Activated naive CD4-positive, alpha-beta T cell (primary cell): ENCODE measurements at places on chromosomes 3 and 15.

DNA sequence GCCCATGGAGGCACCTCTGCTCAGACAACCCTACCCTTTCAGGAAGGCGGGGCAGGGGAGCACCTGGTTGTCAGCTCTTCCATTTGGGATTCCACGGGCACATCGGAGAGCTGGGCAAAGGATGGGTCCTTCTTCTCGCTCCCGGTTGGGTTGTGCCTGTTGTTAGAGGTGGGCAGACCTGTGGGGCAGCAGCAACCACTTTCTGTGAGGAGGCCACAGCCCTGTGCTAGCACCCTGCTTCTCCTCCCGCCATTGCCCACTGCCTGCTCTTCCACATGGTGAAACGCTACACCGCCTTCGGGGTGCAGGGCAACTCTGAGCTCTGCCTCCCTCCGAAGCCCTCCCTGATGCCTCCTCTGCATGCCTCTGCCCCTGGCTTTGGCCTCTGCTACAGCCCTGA is 7.0 kb upstream of the HHATL start:
- no peak for DNase-seq

DNA sequence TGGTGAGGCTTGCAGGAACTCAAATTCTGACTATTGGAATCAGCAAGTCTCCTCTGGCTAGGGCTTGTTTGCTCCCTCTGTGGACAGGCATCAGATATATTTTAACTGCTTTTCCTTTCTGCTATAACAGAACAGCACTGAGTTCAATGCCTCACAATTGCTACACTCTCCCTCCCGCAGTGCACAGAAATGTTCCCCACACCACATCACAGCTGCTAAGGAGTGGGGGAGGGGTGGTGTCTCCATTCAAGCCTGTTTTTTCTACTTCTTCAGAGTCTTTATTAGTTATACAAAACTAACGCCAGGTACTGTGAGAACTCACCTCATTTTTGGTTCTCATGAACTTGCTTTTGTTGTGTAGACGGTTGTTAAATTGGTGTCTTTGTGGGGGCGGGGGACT is 68.5 kb downstream of the BCHE start:
- DNase-seq = no peak

DNA sequence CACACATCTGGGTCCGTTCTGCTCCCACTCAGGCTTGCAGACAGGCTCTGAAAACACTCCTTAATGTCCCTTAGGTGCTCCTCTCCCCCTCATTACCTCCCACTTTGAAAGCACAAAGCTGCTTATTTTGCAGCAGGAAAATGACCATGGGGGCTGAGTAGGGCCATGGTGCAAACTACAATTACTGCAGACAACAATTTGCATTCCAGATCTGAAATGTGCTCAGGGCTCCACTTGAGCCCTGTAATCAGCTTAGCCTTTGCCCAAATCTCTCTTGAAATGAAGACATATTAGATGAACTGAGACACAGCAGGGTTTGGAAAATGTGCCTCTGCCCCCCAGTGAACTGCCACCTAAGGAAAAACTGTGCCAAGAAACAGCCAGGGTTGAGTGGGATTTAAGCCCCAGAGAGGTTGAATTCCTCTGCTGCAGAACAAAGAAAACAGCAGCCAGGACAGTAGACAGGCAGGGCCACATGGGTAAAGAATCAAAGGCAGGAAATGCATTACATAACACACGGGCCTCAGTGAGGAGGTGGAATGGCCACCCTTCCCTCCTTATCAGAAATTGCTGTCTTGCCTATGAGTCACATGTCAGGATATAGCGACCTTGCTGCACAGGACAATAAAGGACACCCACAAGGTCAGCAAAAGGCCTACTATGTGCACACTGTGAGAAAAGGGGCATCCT is 126.8 kb upstream of the ARHGEF3 start:
- no peak for DNase-seq

GRCh38 chr3:98561727-98562521 is 30.1 kb downstream of the GPR15 start:
- DNase-seq = no peak

GRCh38 chr3:167872941-167873340 is 137.4 kb downstream of the SERPINI1 start:
- no peak for DNase-seq

- no peak for DNase-seq
Measured at GRCh38 chr15:99408236-99409096, 157.2 kb downstream of the LRRC28 start.

- no peak for DNase-seq
Measured at GRCh38 chr3:159447841-159448240, 540.8 kb upstream of the IL12A start.

DNA sequence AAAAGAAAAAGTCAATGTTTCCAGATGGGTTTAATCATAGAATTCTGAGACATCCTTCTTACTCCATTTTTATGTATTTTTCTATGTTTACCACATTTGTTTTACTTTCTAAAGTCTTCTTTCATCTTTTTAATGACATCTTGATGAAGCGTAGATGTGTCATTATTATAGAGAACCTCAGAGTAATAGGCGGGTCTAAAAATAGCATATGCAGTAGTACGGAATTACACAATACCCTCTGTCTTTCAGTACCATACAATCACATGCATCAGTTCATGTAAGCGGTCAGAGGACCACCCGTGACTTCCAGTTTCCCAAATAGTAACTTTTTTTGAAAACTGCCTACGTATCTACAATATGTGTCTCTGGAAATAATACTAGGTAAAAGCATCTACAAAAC is 224.0 kb downstream of the PLOD2 start:
- no peak for DNase-seq

GRCh38 chr15:69360642-69361041 is 53.5 kb upstream of the KIF23 start:
- no peak for DNase-seq

- no peak for DNase-seq
Measured at GRCh38 chr3:101131767-101132166, 138.5 kb upstream of the ABI3BP start.

DNA sequence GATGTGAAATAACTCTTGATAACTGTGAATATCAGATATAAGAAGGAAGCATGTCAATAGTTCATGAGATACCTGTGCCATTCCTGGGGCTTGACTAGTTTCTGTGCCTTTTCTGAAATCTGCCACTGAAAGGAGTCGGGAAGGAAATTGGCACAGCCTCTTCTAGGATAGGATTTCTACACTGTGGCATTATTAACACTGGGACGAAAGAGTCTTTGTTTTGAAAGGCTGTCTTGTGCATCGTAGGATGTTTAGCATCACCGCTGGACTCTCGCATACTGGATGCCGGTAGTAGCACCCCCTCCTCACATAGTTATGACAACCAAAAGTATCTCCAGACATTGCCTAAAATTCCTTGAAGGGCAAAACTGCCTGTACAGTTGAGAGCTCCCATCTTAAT is 77.9 kb upstream of the SAMMSON start:
- DNase-seq = no peak

GRCh38 chr3:188503647-188504046 is 349.7 kb downstream of the LPP start:
- no peak for DNase-seq

GRCh38 chr3:8278448-8278847 is 223.2 kb upstream of the LMCD1 start:
- no peak for DNase-seq

DNA sequence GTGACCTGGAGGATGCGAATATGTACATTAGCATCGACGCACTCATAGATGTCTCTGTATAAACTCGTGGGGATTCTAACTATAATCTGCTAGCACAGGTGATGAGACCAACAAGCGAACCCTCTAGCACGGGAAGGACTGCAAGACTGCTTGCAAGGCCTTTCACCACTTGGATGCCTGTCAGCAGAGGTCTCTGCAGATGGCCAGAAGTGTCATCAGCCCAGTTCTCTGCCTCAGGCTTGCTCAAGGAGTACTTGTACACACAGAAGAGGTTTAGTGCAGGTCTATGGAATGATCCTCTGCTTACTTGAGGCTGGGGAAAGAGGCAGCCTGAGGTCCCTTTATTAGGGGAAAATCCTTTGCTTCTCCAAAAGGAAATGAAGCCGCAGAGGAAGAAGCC is 48.1 kb downstream of the EDEM1 start:
- no peak for DNase-seq

GRCh38 chr3:191509078-191509477 is 48.1 kb downstream of the PYDC2 start:
- no peak for DNase-seq

- no peak for DNase-seq
Measured at GRCh38 chr3:158953131-158953530, 151.3 kb downstream of the MFSD1 start.

DNA sequence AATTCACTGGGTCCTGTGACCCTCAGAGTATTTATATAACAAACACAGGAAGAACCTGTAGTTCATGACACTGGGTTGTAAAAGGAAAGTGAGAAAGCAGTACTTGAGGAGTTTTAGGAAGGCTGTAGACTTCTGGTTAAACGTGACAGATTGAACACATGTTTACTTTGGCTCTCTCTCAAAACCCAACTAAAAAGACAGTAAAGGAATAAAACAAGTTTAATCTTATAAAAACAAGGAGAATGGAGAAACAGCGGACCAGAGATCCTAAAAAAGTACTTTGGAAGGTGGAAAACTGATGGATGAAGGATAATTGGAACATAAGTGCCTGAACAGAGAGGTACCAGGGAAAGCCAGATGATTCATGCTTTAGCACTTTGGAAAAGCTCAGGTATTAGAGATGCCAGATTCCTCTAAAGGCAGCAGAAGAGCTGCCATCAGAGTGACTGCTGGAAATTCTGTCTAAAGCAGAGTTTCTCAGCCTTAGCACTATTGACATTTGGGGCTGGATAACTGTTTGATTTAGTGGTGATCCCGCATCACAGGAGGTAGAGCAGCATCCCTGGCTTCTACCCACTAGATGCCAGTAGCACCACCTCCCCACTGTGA is 182.9 kb upstream of the RORA start:
- no peak for DNase-seq

GRCh38 chr3:128390867-128391266 is 75.8 kb downstream of the DNAJB8 start:
- no peak for DNase-seq

GRCh38 chr3:147554332-147554731 is 145.2 kb downstream of the ZIC1 start:
- DNase-seq = no peak

- no peak for DNase-seq
Measured at GRCh38 chr3:16906682-16907081, 21.9 kb downstream of the PLCL2 start.

GRCh38 chr3:157104928-157105652 is 54.9 kb downstream of the CCNL1 start:
- no peak for DNase-seq

GRCh38 chr3:173191611-173192010 is 50.6 kb upstream of the SPATA16 start:
- DNase-seq = no peak

GRCh38 chr3:87370007-87370406 is 93.6 kb upstream of the POU1F1 start:
- DNase-seq = no peak

DNA sequence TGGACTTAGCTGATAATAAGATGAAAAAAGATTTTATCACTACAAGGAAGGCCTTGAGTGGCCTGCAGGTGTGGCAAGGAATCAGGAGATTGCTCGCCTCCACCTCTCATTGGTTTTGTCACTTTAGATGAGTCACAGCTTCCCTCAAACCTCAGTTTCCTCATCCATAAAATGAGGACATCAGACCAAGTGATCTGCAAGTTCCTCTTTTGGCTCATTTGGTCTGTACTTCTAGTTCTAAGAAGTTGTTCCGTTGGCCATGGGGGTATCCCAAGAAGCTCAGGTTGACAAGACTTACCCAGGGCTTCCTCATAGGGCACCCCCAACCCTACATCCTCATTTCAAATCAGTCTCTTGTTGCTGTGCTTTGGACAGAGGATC is 254.1 kb downstream of the UACA start:
- DNase-seq = no peak

DNA sequence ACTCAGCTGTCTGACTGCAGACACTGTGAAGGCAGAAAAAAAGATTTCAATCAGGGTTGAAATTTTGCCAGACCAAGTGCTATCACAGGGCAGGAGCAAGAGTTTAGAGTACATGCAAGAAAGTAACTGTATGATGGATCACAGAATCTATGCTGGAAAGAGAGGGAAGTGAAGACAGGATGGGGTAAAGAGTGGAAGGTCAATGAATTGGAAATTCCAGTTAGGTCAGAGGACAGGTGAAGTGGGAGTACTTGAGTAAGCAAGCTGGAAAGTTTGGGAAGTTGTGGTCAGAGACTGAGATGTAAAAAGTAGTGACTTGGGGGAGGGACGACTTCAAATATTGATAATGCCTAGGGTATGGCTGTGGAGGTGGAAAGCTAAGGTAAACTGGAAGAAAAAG is 7.2 kb downstream of the SPG11 start:
- DNase-seq = no peak

DNA sequence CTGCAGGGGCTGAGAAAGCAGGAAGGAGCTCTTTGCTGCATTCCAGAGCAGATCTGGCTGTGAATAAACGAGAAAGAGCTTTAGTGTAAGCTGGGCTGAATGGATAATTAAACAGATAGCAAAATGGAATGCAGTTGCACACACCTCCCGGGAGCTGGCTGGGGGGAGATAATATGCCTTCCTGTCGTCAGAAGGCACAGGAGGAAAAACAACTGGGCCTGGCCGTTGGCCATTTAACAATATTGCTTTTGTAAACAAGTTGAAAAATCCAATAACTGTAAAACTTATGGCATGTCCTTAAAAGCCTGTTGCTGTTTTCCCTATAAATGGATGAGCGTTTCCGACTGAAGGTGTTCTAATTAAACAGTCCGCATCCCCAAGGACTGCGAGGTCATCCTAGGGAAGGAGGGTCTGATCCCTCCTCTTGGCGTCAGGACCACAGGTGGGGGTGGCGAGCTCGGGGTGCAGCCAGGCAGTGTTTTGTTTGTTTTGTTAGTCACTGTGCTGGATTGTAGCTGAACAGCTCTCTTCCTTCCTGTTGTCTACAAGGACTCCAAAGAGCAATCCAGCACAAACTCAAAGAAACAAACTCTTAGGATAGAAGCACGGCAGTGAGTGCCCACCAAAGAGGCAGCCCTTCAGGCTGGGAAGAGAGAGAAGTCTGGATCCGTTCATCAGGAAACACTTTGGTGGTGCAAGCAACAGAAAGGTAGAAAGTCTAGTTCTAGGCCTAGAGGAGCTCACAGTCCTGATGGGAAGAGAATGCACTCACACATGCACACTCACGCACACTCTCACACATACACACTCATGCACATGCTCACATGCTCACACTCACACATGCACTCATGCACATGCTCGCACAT is 133.4 kb upstream of the SMAD3 start:
- DNase-seq = no peak

- DNase-seq = no peak
Measured at GRCh38 chr3:19937459-19938294, 3.7 kb upstream of the EFHB start.

DNA sequence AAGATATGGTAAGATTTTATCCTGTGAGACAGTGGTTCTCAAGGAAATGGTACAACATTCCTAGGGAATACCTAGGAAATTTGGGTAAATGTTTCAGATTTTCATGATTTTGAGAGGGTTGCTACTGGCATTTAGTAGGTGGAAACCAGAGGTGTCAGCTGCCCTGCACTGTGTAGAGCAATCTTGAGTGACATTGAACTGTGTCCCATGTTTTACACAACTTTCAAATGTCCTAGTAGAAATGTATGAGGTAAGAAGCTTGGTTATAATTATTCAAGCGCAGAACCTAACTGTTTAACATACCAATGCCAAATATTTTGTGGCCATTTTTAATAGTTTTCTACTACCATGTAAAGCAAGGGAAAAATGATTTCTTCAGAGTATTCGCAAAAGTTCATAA is 120.4 kb downstream of the GADL1 start:
- no peak for DNase-seq
